ENCODE measurements at places on chromosomes 3 and 15. TPM values are rescaled to one million over a fixed set of nuclear protein-coding genes. Genes with fewer than 3 reads are reported as not detected.
A peak's percentile ranks its signal among the peaks of the same experiment; 100 is the strongest.

- H3K4me1 ChIP-seq, result no peaks in the 10 kb centered on the region
- no peak for DNase-seq
- H3K4me3 ChIP-seq, result no peak overlapping the region
- H3K27me3 ChIP-seq, result no peaks in the 10 kb centered on the region
Observed at GRCh38 chr3:59374091-59374817, 324.4 kb upstream of the CFAP20DC start.

GRCh38 chr15:48049736-48050135 is 71.1 kb upstream of the SLC24A5 start:
- no peak overlapping the region for H3K4me3 ChIP-seq
- no peak for DNase-seq
- no peaks in the 10 kb centered on the region for H3K27me3 ChIP-seq
- no peak overlapping the region for H3K27ac ChIP-seq

DNA sequence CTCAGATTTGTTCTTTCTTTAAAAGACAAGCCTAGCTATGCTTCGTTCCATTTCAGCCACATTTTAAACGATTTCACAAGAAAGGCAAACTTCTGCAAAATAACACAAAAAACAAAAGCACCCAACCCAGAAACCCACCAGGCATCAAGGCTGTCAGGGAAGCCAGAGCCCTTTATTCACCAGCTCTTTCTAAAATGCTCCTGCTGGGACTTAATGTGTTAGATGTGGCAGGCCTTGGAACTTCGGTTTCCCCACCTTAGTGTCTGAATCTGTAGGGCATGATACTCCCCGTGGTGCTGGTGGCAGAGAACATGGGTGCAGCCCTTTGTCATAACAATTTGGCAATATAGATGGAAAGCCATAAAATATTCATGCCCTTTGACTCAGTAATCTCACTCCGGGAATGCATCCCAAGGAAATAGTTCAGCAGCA is 56.8 kb upstream of the LCTL start:
- peaks cover 30% of the 10 kb centered on the region for H3K4me1 ChIP-seq
- DNase-seq, result no peak
- H3K27ac ChIP-seq, result no peak overlapping the region
- peaks cover 5% of the 10 kb centered on the region for H3K27me3 ChIP-seq

- no peak for DNase-seq
- peaks cover 29% of the 10 kb centered on the region for H3K4me1 ChIP-seq
- peak overlapping the region; percentile 69 for H3K27ac ChIP-seq
Observed at GRCh38 chr3:98326945-98327344, 26.7 kb upstream of the OR5K4 start.

DNA sequence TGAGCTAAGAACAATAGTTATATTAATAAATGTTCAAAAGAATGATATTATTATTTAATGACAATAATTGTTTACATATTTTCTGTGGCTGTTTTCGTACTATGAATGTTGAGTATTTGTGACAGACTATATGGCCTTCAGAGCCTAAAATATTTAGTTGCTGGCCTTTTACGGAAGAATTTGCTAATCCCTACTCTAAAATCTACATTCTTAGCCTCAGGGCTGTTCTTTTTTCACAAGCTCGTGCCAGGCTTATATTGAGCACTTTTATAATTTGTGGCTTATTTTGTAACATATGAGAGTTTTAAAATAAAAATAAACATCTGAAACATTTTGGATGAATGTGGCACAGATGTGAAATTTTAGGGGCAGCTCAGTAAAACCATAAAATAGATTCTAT is 79.9 kb downstream of the KCNH8 start:
- DNase-seq, result no peak
- H3K4me3 ChIP-seq, result no peak overlapping the region
- H3K4me1 ChIP-seq, result no peaks in the 10 kb centered on the region

GRCh38 chr3:49017229-49017970 is 980 bp downstream of the DALRD3 start:
- peaks cover 6% of the 10 kb centered on the region for H3K4me1 ChIP-seq
- 0 out of 2 replicates have a peak overlapping the region, but pooled peaks have one; percentile 32 for H3K27ac ChIP-seq
- peaks cover 25% of the 10 kb centered on the region for H3K36me3 ChIP-seq
- no peaks in the 10 kb centered on the region for H3K27me3 ChIP-seq

GRCh38 chr3:53671192-53671960 is 174.8 kb downstream of the CHDH start:
- no peak overlapping the region for H3K27ac ChIP-seq
- H3K4me3 ChIP-seq, result no peak overlapping the region
- H3K4me1 ChIP-seq, result no peaks in the 10 kb centered on the region
- DNase-seq, result no peak
- H3K36me3 ChIP-seq, result no peaks in the 10 kb centered on the region
- H3K27me3 ChIP-seq, result no peaks in the 10 kb centered on the region

- DNase-seq, result no peak
- H3K4me3 ChIP-seq, result no peak overlapping the region
- H3K27ac ChIP-seq, result no peak overlapping the region
- H3K36me3 ChIP-seq, result no peaks in the 10 kb centered on the region
Observed at GRCh38 chr3:28125342-28125741, 116.1 kb upstream of the CMC1 start.

DNA sequence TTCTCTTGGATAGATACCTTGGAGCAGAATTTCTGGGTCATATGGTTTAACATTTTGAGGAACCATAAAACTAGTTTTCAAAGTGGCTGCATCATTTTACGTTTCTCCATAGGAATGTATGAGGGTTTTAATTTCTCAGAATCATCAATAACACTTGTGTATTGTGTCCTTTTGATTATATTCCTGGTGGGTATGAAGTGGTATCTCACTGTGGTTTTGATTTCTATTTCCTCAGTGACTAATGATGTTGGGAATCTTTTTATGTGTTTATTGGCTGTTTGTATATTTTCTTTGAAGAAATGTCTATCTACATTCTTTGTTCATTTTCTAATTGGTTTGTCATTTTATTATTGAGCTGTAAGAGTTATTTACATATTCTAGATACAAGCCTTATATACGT is 28.8 kb downstream of the CDIN1 start:
- H3K4me3 ChIP-seq, result no peak overlapping the region
- no peak overlapping the region for H3K27ac ChIP-seq
- no peaks in the 10 kb centered on the region for H3K27me3 ChIP-seq
- no peaks in the 10 kb centered on the region for H3K36me3 ChIP-seq
- H3K4me1 ChIP-seq, result no peaks in the 10 kb centered on the region

DNA sequence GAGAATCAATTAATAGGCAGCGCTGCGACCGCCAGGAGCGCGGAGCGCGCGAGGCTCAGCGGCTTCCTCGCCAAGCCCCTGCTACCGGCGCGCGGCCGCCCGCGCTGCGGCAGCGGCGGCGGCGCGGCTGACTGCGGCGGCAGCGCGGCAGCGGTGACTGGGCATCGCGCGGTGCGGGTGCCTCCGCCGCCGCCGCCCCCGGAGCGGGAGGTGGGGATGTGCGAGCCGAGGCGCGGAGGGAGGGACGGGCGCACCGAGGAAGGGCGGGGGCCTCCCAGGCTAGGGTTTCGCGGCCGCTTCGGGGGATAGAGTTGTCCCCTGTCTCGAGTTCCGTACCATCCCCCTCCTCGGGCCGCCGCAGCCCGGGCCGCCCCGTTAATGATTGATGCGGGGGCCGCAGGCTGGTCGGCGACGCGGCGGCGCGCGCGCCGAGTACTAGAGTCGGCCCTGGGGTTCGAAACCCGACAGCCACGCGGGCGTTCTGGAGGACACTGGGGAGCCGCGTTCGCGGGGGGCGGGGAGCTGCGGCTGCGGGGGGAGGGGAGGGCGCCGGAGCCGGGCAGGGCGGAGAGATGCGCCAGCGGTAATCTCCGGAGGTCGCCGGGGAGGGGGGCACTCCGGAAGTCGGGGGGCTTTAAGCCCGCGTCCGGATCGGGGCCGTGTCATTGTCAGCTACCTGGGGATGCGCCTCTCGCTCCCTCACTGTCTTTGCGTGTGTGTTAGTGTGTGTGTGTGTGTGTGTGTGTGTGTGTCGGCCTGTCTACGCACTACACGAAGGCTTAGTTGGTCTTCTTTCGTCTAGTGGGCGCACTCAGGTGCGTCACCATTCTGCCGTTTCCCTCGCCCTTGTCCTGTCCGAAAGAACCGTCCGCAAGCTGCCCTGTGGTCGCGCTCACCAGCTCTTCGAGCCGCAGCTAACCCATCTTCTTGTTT is at the start of gene PAQR9:
PAQR9 (minus strand) TSS at position 159 of the 933 bp plus-strand sequence. CDS start 338 bp downstream, outside the sequence.
- H3K27ac ChIP-seq, result no peak within 1 kb of the TSS
- H3K36me3 ChIP-seq, result no peaks in the 10 kb centered on the region
- peak within 1 kb of the TSS; percentile 75 for H3K4me3 ChIP-seq
- peaks cover 29% of the 10 kb centered on the region for H3K27me3 ChIP-seq
- H3K4me1 ChIP-seq, result peaks cover 10% of the 10 kb centered on the region
- peak; percentile 83 for DNase-seq

- H3K4me3 ChIP-seq, result no peak overlapping the region
- no peaks in the 10 kb centered on the region for H3K27me3 ChIP-seq
- no peaks in the 10 kb centered on the region for H3K4me1 ChIP-seq
- H3K27ac ChIP-seq, result no peak overlapping the region
Observed at GRCh38 chr3:99658274-99658673, 19.9 kb downstream of the COL8A1 start.

GRCh38 chr3:187623285-187623814 is 46.8 kb downstream of the SST start:
- H3K4me1 ChIP-seq, result peaks cover 7% of the 10 kb centered on the region
- no peak overlapping the region for H3K27ac ChIP-seq
- H3K36me3 ChIP-seq, result no peaks in the 10 kb centered on the region
- DNase-seq, result no peak
- no peak overlapping the region for H3K4me3 ChIP-seq

GRCh38 chr3:186124592-186124991 is 15.7 kb upstream of the ETV5 start:
- H3K36me3 ChIP-seq, result no peaks in the 10 kb centered on the region
- H3K27me3 ChIP-seq, result no peaks in the 10 kb centered on the region
- peaks cover 14% of the 10 kb centered on the region for H3K4me1 ChIP-seq
- DNase-seq, result no peak
- no peak overlapping the region for H3K27ac ChIP-seq
- no peak overlapping the region for H3K4me3 ChIP-seq

DNA sequence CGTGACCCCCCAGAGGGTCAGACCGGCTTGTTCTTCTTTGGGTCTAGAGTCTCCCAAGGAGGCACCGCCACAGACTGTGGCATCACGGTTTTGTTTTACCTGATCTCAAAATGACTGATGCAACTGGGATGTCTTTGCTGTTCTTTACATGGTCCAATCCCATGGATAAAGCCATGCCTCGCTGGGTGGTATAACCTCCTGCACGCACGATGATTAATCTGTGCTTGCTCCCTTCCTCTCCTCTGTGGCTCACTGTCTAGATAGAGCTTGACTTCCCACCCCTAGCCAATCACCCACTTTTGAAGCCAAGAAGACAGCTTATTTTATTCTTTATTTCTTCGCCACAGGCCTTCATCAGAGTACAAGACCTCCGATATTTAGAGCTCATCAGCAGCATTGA is 36.6 kb upstream of the RHO start:
- H3K4me3 ChIP-seq, result no peak overlapping the region
- H3K4me1 ChIP-seq, result peaks cover 14% of the 10 kb centered on the region
- H3K36me3 ChIP-seq, result no peaks in the 10 kb centered on the region
- no peaks in the 10 kb centered on the region for H3K27me3 ChIP-seq
- H3K27ac ChIP-seq, result no peak overlapping the region

GRCh38 chr3:122063908-122064307 is 8.7 kb downstream of the CD86 start:
- DNase-seq, result no peak
- no peaks in the 10 kb centered on the region for H3K27me3 ChIP-seq
- no peak overlapping the region for H3K27ac ChIP-seq

DNA sequence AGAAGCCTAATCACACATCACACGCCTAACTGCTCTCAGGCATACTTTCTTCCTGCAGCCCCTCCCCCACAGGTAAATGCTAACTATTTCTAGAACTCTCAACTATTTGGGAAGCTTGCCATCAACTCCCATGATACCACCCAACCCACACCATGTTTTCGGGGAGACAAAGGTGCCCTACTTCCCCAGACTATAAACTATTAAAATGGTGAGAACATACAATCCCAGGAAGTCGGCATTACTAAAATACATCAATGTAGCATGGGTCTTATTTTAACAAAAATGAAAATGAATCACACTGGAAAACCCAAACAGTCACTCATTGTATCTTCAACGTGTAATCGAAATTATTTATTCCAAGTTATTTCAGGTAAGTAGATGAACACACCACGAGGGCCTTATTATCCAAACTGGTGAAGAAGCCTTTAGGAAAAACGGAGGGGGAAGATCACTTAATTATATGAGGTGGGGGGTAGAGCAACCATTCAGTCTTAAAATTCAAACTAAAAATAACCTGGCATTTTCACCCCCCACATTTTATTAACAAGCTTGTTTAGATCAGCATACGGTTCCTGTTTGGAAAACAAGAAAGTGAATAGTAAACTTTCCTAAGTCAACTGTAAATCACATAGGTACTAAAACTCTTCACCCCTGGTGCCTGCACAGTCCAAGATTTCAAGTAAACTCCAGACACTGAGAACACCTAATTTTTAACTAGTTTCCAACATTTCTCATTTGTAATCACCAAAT is 1.9 kb downstream of the TBL1XR1 start:
- peaks cover 19% of the 10 kb centered on the region for H3K4me1 ChIP-seq
- DNase-seq, result no peak
- no peaks in the 10 kb centered on the region for H3K27me3 ChIP-seq
- H3K4me3 ChIP-seq, result peak overlapping the region; percentile 94
- peaks cover 3% of the 10 kb centered on the region for H3K36me3 ChIP-seq

DNA sequence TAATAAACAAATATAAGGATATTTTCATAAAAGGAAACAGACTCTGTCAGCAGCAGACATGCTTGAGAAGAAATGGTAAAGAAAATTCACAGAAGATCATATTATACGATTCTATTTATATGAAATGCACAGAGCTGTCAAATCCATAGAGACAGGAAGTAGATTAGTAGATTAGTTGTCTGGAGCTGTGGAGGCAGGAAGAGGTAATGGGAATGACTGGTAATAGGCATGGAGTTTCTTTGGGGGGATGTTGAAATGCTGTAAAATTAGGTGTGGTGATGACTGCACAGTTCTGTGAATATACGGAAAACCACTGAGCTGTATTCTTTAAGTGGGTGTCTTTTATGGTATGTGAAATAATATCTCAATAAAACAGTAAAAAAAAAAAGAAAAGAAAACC is 35.3 kb downstream of the CEP152 start:
- no peaks in the 10 kb centered on the region for H3K27me3 ChIP-seq
- H3K4me1 ChIP-seq, result no peaks in the 10 kb centered on the region
- DNase-seq, result no peak
- peaks cover 2% of the 10 kb centered on the region for H3K36me3 ChIP-seq
- H3K4me3 ChIP-seq, result no peak overlapping the region
- no peak overlapping the region for H3K27ac ChIP-seq

Gene TRIM42
- total RNA-seq, result not detected

Gene ITIH1
- not detected for total RNA-seq

Gene NUP210
- total RNA-seq, result 53.4 TPM

Gene TMCO5A
- not detected for total RNA-seq

Gene CTXN2
- not detected for total RNA-seq

All from H1 (cell line).